ENCODE measurements at places on chromosomes 1 and 21.

DNA sequence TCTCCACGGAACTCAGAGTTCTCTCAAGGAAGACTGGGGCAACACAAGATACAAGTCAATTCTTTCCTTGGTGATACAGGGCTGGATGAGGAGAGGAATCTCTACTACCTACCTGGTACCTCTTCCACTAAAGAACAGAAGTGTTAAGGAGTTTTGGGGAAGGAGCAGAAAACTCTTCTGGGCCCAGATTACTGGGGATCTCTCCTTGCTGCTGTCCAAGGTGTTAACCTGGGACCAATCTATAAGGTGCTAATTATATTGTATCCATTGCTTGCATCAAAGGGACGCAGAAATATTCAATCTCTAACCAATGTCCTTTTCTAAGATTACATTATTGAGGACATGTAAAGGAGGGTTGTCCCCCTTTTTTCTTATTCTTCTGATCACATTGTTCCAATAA, 1102.5 kb downstream of the AMY1C start:
- DNase-seq = no peak

GRCh38 chr1:32592943-32593342, 53.7 kb downstream of the ZBTB8A start:
- no peak for DNase-seq

DNA sequence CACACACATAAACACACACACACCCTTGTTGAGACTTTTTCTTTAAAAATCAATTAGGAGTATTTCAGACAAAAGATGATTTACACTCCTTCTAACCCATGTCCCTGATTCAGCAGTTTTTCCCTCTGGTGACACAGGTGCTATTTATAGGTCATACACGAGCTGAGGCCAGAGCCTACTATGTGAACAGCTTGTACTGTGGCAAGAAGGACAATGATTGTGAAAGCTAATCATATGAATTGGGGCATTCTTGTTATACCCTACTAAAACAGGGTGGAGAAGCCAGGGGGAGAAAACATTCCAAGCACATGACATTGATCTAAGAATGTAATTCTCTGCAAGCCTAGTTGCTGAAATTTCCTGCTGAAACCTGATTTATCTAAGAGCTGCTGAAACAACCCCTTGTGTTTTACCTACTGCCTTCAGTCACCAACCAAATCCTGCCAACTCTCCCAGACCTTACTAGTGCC, 60.3 kb downstream of the XCL1 start:
- no peak for DNase-seq

GRCh38 chr1:11518791-11519628, 40.1 kb downstream of the DISP3 start:
- no peak for DNase-seq

GRCh38 chr1:245341743-245342142, 187.0 kb downstream of the KIF26B start:
- DNase-seq = no peak

DNA sequence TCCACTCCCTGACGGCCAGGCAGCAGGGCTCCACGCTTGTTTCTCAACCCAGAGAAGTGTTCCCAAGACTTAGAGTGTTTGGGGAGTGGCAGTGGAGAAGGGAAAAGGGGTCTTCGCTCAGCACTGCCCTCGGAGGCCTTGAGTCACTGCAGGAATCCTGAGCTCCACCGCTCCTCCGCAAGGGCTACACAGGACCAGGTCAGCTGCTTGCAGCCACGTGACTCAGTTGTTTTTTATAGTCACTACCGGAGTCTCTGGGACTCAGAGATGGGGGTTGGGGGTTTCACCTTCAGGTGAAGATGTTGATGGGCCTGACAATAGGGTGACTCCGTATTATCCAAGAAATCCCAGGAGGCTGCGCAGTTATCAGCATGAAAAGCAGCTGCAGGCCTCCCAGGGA, 76.2 kb upstream of the TMEM51 start:
- no peak for DNase-seq

- DNase-seq = no peak
Observed at GRCh38 chr1:20466273-20466672, 19.7 kb downstream of the CAMK2N1 start.

DNA sequence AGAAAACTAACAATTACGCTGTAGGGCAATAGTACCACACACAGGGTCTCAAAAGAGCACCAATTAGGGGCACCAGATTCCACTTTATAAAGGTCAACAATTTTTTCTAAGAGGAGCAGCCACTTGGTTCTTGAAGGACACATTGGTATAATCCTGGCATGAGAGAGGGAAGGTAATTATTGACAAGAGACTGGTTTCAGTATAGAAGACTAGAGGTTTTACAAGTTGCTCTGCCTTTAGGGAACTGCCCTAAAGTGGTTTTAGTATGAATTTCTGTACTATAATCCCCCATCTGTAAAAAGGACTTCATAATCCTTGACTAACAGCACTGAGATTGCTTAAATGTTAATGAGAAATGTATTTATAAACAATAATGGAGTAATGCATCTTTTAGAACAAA, 648.5 kb upstream of the PTBP2 start:
- no peak for DNase-seq

GRCh38 chr21:38793926-38794713, 11.6 kb upstream of the ETS2 start:
- DNase-seq = no peak

DNA sequence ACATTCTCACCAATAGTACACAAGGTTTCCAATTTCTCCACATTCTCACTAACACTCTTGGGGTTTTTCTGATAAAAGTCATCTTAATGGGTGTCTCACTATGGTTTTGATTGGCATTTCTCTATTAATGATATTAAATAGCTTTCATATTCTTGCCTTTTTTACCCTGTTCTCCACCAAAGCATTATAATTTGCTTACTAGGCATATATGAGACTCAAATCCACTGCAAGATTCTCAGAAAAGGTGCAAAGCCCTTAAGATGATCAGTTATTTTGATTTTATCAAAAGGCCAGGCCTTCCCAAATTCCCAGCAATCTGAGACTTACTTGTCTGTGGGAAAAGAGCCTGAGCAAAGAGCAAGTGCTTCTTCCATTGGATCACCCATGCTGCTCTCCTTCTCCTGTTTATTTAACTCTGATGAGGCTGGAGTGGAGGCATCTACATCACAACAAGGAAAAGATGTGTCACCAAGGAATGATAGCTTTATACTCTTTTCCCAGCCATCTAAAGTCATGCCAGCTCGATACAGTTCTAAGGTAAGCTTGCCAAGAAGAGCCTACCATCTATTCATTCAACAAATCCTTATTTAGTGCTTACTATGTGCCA, 24.6 kb downstream of the CLSPN start:
- DNase-seq = no peak

- no peak for DNase-seq
Observed at GRCh38 chr1:74767490-74767889, 34.5 kb downstream of the TYW3 start.

DNA sequence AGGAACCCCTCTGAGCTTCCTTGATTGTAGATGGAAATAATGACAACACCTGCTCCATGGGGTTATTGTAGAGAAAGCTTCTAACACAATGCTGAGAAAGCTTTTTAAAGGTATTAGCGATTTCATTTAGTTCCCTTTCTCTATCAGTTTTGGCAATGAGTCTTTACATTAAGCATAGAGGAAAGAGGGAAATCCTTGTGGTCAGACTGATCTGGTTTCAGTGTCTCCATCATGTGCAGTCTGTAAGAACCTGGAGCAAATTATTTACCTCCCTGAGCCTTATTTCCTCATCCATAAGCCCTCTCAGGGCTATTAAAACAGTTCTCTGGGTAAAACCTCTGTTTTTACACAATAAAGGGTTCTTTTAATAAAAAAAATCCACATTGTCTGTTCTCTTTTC, 87.5 kb downstream of the FGGY start:
- no peak for DNase-seq

DNA sequence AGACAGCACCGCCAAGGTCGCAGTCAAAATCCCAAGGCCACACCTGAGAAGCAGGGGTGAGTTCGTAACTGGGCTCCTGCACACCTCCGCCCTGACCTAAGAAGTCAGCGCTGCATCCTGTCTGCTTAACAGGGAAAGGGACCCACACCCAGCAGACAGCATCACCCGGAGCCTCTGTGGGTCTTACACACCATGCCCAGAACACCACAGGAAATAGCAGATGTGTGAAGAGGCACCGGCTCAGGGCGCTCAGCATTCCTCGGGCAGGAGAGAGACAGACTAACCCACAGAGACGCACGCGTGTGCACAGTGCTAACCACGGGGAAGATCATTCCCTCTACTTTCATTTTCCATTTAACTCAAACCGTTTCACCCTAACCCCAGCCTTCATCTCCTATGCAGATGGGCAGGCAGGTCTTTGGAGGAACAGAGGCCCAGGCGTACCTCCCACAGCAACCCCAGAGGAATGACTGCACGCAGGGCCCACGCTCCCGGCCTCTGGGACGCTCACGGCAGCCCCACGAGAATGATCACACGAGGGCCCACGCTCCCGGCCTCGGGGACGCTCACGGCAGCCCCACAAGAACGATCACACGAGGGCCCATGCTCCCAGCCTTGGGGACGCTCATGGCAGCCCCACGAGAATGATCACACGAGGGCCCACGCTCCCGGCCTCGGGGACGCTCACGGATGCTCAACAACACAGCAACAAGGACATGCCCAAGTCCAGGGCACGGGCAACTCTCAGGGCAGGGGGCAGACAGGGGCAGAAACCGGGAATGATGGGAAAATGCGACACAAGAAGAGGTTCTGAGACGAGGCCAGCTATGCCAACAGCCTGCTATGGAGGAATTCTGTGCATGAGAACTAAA, 20.9 kb downstream of the POFUT2 start:
- DNase-seq = no peak

- no peak for DNase-seq
Observed at GRCh38 chr1:221714227-221715152, 27.4 kb downstream of the DUSP10 start.

GRCh38 chr1:159092036-159092760, 15.6 kb upstream of the AIM2 start:
- DNase-seq = no peak

GRCh38 chr1:26130695-26131094, 19.1 kb downstream of the PDIK1L start:
- no peak for DNase-seq

DNA sequence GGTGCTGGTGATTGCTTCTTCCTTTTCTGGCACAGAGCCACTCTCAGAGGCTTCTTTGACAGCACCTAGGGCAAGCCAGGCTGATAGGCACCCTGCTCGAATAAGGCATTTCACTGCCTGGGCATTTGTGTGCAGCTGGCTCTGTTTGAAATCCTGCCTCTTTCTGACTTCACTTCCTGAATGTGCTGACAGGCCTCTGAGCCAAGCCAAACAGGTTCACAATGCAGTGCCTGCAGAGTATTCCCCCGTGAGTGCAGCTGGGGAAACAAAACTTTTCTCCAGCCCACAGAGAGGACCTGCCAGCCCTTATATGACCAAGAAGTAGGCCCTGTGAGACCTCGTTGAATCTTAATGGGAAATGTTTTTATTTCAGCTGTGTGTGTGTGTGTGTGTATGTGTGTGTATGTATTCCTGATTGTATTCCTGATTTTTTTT, 10.4 kb downstream of the JUN start:
- DNase-seq = no peak

GRCh38 chr1:30661311-30661710, 62.1 kb downstream of the MATN1 start:
- no peak for DNase-seq

DNA sequence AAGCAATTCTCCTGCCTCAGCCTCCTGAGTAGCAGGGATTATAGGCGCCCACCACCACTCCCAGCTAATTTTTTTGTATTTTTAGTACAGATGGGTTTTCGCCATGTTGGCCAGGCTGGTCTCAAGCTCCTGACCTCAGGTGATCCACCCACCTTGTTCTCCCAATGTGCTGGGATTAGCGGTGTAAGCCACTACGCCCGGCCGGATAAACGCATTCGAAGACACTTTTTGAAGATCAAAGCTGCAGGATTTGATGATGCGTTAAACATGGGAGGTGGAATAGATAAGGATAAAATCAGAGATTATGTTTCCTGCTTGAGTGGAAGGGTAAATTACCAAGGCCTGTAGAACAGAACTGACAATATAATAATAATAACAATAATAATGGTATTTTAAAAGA, 389.4 kb upstream of the POU3F1 start:
- no peak for DNase-seq

- no peak for DNase-seq
Observed at GRCh38 chr1:17646444-17647280, 107.2 kb downstream of the ARHGEF10L start.

DNA sequence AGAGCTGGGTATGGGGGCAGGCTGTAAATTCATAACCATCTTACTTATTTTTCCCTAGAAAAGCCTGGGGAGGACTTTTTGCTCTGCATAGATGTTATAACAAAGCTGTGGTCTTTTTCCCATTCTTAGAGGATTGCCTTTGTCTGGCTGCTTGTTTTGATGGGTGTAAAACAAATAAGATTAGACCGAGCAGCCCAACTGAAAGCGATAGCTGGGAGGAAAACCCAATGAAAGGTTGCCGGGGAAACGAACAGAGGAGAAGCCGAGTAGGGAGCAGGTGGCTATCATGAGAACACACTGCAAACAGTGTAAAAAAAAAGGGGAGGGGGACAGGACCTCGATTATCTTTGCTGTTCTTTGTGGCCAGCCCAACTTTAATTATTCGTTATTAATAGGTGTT, 1.9 kb downstream of the ELAVL4 start:
- DNase-seq = no peak

DNA sequence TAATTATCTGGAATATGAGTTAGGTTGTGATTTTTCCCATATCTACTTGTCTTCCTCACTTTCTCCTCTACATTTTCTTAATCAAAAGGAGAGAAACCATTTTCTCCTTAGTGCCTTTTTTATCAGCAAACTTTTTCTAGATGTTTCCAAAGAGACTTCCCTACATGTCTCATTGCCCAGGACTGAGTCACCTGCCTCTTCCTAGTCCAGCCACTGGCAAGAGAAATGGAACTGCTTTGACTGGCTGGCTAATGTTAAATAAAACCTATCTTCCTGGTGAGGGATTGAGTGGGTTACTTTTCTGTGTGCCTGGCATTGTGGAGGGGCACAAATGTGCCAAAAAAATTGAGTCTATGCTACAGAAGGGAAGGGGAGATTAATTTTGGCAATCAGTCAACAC, 52.1 kb upstream of the CD5L start:
- DNase-seq = no peak

DNA sequence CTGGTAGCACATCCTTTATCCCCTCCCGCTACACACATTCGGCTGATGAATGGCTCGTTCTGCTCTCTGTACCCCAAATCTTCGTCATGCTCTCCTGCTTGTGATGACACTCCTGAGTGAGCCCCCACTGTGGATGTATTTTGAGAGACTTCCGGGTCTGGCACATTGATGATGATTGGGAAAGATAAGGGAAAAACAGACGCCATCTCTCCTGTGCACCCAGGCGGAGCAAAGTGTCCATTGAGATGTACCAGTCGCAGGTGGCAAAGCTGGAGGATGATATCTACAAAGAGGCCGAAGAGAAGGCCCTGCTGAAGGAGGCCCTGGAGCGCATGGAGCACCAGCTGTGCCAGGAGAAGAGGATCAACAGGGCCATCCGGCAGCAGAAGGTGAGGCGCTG, 27.9 kb upstream of the EFHD2 start:
- DNase-seq = no peak

GRCh38 chr1:10271869-10272268, 61.5 kb downstream of the KIF1B start:
- no peak for DNase-seq

- DNase-seq = no peak
Observed at GRCh38 chr21:16218682-16219343, 489.0 kb downstream of the USP25 start.

All from stimulated activated CD8-positive, alpha-beta memory T cell treated with anti-CD3 and anti-CD28 coated beads, Interleukin-15, amount 100 ng/mL, for 24 hours (primary cell).